T-helper 2 cell treated with Interferon-gamma antibody and Interleukin-4, amounts not matched to agents 5 μg/mL and 100 μg/mL, for 36 hours (primary cell): ENCODE measurements at places on chromosomes 6 and 20.

- no peak for DNase-seq
Measured at GRCh38 chr6:114364301-114364700, 21.5 kb upstream of the HS3ST5 start.

DNA sequence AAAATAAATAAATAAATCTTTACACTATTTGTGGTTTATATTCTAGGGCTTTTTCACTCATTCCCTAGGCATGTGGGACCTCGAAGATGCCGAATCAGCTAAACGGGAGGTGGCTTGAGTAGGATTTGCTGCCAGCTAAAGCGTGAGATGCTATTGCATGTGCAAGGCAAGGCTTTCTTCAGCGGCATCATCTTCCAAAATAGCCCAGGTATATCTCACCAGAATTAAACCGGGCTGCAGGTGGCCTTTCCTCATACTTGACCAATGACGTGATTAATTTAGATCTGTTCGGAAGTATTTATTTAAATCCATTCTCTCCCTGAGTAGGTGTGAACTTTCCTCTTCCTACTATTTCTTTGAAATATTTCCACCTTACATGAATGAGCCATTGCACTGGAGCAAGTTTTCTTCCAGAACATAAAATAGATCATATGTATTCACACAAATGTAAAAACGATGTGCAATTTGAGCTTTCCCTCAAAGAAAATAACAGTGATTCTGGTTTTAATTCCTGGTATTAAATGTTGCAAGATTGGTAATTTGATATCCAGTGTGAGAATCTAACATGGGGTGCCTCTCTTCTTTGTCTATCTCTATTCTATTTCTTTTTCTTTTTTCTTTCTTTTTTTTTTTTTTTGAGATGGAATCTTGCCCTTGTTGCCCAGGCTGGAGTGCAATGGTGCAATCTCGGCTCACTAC lies 24.3 kb upstream of the ZNF217 start:
- DNase-seq, result no peak

GRCh38 chr6:22732176-22732970 lies 163.0 kb downstream of the HDGFL1 start:
- DNase-seq, result no peak

DNA sequence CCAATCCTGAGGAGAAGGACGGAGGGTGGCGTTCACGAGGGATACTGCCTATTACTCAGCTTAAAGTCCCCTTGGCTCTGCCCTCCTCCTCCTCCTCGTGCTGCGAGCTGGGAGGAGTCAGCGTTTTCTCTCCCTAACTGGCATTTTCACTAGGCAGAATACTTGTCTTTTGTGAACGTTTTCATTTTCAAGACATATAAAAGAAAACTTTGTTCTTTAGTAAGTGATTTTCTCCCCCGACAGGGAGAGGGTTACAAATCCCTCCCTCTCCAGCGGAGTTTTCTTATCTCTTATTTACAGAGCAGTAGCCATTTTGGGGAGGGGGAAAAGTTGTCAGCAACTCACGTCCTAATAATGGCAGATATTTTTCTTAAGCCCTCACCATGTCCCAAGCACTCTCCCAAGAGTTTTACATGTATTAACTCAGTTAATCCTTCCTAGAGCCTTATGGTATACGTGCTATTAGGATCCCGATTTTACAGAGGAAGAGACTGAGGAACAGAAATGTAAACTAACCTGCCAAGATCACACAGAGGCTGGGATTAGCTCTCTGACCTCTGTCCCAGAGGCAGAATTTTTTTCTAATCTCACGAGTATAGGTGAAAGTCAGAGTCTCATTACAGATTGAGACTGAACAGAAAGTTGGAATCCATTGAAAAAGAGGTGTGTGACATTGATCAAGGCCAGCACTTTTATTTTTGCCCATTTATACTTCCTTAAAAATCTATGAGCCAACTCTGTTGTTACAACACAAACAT lies 30.0 kb upstream of the ZNF217 start:
- DNase-seq, result peak; percentile 36

DNA sequence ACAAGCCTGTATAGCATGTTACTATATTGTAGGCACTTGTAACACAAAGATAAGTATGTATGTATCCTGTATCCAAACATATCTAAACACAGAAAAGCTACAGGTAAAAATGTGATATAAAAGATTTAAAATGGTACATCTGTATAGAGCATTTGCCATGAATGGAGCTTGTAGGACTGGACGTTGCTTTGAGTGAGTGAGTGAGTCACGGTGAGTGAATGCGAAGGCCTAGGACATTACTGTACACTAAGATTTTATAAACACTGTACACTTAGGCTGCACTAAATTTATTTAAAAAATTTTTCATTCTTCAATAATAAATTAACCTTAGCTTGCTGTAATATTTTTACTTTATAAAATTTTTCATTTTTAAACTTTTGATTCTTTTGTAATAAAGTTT lies 136.9 kb downstream of the NKAIN2 start:
- no peak for DNase-seq

GRCh38 chr6:15922510-15923250 lies 206.2 kb upstream of the MYLIP start:
- no peak for DNase-seq

DNA sequence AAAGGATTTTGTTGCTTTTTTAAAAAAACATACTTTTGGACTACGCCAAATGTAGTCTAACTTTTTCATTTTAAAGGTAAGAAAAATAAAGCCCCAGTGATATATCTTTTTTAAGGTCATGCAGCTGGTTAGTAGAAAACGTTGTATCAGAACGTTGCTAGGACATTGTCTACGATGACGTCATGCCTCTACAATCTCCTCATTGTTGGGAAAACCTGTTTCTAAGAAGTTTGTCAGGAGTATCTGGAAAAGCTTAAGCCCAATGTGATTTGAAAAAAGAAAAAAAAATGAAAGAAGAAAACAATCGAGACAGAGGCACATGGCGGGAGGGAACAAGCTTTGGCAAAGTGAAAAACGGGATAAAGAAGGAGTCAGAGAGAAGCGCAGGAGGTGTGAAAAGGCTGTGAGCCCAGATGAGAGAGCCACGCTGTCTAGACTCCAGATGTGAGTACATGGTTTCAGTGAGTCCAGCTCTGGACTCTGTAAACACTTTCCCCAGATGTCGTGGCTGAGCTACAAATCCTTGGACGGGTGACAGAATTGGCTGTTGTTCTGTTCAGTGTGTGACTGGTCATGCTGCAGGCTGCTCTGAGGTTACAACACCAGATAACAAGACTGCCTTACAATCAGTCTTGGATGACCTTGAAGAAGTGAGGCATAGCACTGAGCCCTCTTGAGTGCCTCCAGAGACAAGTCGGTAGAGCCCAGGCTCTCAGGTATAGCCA lies 656.7 kb upstream of the ID4 start:
- no peak for DNase-seq
